ENCODE measurements at places on chromosomes 11 and 22.

DNA sequence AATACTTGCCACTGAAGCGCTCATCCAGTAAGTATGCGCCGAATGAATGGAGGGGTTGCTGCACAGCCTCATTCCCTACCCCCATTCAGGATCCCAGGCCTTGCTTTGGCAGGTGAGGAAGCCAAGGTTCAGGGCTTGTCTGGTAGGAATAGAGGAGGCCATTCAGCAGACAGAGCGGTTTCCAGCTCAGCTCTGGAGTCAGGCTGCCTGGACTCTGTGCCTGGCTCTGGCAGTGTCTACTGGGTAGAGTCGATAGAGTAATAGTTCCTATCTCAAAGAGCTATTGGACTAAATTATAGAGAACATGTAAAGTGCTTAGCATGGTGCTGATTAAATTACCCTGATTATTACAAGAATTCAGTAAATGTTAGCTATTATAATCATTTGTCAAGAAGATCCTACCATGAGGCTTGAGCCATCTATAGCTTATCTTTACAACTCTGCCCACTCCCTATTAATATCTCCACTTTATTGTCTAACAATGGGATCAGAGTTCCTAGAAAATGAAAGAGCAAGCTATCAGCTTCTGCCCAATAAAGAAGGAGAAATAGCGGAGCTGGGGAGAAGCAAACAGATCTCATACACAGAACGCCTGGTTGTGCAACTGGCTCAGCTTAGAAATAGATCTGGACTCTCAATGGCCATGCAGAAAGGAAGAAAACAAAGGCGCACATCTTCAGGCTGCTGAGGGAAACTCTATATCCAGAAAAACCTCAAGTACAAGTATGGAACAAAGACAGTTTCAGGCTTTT is 6.6 kb upstream of the SNX32 start:
- no peak for DNase-seq

- DNase-seq: no peak
These were observed 80.1 kb downstream of the C2CD3 start for GRCh38 chr11:74090701-74091100.

GRCh38 chr11:60950933-60951605 is 907 bp downstream of the SLC15A3 start:
- DNase-seq: no peak

DNA sequence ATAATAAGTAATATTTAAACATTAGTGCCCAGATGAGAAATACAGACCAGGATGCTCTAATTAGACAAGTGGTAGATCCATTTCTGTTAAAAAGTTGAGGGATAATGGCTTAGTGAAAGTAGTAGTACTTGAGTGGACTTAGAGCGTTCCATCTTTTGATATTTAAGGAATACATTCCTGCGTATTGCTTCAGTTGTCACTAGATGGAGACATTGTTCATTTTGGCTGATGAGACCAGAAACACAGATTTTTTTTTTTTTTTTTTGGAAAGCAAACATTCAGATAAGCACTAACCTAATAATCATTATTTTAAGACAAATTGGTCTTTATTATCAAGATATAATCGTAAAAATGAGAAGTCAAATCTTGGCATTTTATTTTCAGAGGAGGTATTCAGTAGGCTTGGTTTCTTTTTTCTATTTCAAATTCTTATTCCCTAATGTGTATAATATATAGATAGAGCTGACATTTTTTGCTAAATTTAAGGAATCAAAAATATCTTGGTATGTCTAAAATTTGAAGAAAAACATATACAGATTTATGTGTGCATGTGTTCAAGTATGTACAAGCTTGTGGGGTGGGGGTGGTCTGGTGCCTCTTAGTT is 92.9 kb downstream of the DYNC2H1 start:
- DNase-seq: peak; percentile 17

DNA sequence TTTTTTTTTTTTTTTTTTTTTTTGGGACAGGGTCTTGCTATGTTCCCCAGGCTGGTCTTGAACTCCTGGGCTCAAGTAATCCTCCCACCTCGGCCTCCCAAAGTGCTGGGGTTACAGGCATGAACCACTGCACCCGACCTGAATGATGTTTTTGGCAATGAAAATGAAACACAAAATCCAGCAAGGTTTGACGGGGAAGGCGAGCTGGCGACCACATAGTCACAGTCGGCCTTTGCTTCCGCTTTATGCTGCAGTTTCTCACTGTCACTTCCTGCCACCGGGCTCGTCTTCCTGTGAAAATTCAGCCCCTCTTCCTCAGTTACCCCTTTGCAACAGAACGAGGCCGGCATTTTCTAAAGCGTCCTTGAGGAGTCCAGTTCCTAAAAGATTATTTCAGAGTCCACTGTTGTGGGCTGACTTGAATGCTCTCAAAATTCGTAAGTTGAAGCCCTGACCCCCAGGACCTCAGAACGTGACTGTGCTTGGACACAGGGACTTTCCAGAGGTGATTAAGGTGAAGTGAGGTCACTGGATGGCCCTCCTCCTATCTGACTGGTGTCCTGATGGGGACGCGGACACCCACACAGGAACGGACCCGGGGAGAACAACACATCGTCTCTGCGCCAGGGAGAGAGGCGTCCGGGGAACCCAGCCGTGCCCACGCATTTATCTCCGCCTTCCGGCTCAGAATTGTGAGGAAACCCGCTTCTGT is 2.9 kb upstream of the BID start:
- no peak for DNase-seq

- DNase-seq: no peak
These were observed 5.8 kb downstream of the THRSP start for GRCh38 chr11:78069465-78069864.

- no peak for DNase-seq
These were observed 72.4 kb downstream of the PANX1 start for GRCh38 chr11:94201004-94201465.

GRCh38 chr22:32590556-32590955 is 115.9 kb downstream of the FBXO7 start:
- DNase-seq: peak; percentile 46

- no peak for DNase-seq
These were observed 79.7 kb upstream of the KCNQ1OT1 start for GRCh38 chr11:2779499-2779980.

DNA sequence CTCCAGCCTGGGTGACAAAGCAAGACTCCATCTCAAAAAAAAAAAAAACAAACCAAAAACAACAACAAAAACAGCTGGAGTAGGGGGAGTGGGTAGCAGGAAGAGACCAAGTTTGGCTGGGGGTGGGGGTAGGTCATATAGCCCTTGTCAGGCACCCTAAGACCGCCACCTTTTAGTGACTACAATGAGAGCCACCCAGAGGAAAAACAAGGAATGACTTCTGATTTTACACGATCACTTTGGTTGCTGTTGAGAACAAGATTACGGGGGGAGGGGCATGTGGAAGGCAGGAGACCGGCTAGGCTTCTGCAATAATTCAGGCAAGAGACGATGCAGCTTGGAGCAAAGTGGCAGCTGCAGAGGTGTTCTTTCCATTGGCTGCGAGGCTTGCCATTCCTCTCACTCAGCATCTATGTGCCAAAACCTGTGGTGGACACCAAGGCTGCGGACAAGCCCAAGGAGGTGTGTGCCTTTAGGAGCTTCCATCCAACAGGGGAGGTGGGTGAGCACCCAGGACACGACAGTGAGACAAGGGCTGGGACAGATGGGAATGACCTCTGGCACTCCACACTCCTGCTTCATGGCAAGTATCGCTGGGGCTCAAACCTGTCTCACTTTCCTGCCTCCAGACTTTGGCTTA is 1.7 kb downstream of the RPS19BP1 start:
- no peak for DNase-seq

DNA sequence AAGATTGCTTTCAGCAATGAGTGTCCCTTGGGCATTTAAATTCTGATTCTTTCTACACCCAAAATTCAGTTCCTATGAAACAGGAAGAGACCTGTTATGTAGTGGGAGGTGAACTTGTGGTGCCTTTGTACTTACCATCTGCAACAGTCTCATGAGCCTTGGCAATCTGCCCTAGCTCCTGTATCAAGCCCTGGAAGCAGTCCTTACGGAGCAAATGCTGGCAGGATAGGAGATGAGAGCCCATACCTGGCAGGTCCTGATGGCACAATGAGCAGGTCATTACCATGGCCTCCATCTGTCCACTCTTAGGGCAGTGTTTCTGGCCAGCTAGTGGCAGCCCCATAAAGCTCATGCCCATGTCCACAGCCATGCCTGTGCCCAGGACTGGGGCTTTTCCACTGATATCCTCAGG is 10.8 kb downstream of the TRIM66 start:
- DNase-seq: no peak

- peak; percentile 73 for DNase-seq
These were observed 3.2 kb upstream of the KLHDC7B start for GRCh38 chr22:50542416-50542927.

GRCh38 chr22:42324990-42325710 is 54.7 kb upstream of the TCF20 start:
- DNase-seq: no peak

- DNase-seq: peak; percentile 96
These were observed at the start of gene PSMA1 for GRCh38 chr11:14519917-14520746. TSS of gene PSMA1 (minus strand) at chr11:14520386. CDS start at chr11:14520299, 87 bp downstream.

DNA sequence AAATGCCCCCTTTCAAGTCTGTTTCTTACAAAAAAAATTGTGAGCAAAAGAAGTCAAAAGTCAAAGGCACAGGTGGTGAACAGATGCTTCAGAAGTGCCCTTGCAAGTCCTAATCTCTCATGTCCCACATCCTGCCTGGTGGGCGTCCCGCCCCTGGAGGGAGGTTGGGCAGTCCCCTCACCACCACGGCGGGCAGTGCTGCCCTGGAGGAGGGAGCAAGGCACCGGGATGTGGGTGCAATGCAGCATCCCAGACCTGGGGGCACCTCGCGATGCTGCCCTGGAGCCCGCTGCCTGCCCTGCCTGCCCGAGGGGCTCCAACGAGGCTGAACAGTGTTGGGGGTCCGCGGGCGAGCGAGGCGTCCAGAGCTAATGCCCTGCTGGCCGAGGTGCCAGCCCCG is 15.9 kb downstream of the MRGPRG start:
- DNase-seq: no peak

GRCh38 chr22:27101288-27101687 is 443.9 kb downstream of the MIAT start:
- no peak for DNase-seq

- DNase-seq: peak; percentile 20
These were observed 36.5 kb downstream of the TSPAN18 start for GRCh38 chr11:44763121-44763820.

DNA sequence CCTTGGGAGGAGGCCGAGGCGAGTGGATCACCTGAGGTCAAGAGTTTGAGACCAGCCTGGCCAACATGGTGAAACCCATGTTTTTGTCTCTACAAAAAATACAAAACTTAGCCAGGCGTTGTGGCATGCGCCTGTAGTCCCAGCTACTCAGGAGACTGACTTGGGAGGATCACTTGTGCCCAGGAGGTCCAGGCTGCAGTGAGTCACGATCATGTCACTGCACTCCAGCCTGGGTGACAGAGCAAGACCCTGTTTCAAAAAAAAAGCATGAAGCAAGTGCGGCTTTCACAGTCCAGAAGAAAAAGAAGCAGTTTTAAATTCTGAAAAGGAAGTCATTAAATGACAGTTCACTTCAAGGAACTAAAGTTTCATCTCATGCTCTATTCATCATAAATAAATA is 7.1 kb upstream of the LTO1 start:
- no peak for DNase-seq

DNA sequence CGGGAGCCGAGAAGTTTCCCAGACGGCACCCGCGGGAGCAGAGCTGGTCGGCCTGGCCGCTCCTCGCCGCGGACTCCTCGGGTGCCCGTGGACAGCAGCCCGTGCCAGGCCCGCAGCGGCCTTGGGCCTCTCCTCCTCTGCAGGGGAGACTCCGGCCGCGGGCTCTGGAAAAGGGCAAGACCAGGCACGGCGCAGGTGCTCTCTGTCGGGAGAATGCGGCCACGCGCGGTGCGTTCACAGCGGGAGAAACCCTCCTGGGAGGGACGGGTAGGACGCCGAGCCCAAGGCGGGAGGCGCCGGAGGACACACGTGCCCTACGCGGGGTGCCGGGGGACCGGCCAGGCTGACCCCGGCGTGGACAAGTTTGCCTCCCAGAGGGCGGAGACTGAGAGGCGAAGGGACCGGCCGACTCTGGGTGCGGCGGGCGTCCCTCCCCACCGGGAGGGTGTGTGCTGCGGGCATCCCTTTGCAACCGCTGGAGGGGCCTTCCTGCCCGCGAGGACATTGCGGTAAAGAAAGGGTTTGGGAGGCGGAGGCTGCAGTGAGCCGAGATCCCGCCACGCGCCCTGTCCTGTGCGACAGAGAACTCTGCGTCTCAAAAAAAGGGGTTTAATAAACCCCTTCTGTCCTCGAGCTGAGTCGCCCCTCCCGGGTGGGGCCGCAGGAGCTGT is 2.3 kb downstream of the IFITM1 start:
- no peak for DNase-seq

GRCh38 chr11:9717040-9717357 is 53.1 kb downstream of the SWAP70 start:
- DNase-seq: no peak

- no peak for DNase-seq
These were observed 859.0 kb downstream of the FAM181B start for GRCh38 chr11:81874635-81875034.

DNA sequence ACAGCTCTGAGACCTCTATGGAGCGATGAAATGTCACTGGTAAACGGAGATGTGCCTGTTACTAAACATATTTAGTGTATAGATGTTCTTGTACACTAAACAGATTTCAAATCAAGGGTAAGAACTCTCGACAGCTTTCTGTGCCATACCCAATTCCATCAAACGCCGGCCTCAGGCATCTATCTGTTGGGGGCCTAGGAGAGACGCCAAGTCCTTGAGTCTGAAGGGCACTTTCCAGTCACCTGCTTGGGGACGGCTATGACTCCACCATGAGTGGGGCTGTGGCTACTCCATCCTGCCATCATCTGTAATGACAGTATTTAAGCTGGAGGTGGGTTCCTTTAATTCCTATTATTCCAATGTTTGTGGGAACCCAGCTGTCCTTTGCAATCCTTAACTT is 87.8 kb downstream of the SHANK2 start:
- DNase-seq: no peak

DNA sequence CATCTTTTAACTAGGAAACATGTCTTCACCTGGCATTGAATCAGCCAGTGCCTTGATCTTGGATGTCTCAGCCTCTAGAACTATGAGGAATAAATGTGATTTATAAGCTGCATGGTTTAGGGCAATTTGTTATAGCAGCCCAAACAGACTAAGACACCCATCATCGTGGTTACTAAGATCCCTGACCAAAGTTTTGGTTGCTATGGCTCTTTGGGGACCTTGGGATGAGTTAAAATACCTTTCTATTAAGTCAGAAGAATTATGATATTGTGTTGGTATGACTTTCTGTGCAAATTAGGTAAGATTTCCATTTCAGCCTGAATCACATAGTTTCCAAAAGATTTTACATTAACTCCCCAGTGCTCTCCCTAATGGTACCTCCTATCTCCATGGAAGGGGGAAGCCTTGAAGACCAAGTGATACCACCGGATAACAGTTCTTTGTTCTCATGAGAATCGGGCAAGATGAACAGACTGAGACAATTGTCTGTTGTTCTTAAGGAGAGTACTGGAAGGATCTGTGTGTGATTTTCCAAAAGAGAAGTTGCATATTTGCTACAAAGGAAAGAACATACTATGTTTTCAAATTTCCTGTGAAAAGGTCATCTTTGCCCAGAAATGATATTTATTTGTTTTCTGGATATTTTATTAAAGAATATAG is 60.4 kb upstream of the UBASH3B start:
- peak; percentile 41 for DNase-seq

GRCh38 chr22:39252461-39253434 is 8.0 kb upstream of the PDGFB start:
- DNase-seq: no peak

All from mammary epithelial cell (primary cell).